Midbrain (tissue), 1 donor: ENCODE measurements at places on chromosomes 4 and X.

- no peak for DNase-seq
Observed at GRCh38 chr4:143355540-143356217, 19.0 kb downstream of the GAB1 start.

- no peak for DNase-seq
Observed at GRCh38 chrX:93660575-93660974, 12.8 kb downstream of the NAP1L3 start.

- no peak for DNase-seq
Observed at GRCh38 chr4:56859841-56860240, 38.3 kb upstream of the SPINK2 start.

- DNase-seq: no peak
Observed at GRCh38 chrX:106954041-106954440, 33.8 kb downstream of the CLDN2 start.

DNA sequence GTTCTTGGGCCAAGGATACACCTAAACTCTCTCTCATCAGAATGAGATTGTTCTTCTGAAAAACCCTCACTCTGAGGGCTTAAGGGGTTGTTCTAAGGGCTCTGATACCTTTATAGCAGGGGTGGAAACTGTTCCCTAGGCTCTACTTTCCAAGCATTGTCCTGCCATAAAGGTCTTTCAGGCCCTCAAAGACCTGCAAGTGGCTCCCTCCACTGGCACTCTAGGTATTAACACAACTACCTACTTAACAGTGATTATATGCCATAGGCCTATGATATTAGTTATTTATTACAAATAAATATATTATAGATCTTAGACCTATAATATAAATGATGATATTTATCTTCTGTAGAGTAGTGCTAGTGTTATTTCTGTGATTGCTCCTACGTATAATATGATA, 473.7 kb upstream of the RPS6KA3 start:
- DNase-seq: no peak

- no peak for DNase-seq
Observed at GRCh38 chr4:57661517-57662090, 551.4 kb upstream of the IGFBP7 start.

DNA sequence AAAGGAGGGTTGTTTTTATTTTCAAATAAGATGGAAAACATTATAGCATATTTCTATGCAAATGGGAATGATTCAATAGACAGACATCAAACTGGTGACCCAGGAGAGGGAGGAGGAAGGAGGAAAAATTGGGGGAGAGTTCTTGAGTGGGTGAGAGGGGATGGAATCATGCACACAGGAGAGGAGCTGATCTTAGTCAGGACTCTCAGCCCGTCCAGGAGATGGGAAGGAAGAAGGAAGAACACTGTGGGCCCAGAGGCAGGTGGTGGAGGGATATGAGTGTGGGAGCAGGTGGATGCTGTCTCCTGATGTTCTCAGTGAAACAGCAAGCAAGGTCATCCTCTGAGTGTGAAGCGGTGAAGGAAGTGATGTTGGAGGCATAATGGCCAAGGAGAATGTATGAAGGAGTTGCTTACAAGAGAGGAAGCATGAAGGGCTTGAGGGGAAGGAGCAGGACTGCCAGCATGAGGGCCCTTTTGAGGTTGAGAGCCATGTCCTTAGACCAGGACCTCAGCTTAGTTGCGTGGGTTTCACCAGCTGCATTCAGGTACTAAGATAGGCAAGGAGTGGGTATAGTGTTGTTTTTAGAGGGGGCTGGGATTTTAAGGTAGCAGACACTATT, 161.7 kb upstream of the NAP1L5 start:
- DNase-seq: no peak

- DNase-seq: no peak
Observed at GRCh38 chr4:152431291-152431690, 104.6 kb downstream of the FBXW7 start.

- DNase-seq: no peak
Observed at GRCh38 chr4:120839974-120840751, 82.4 kb downstream of the PRDM5 start.

DNA sequence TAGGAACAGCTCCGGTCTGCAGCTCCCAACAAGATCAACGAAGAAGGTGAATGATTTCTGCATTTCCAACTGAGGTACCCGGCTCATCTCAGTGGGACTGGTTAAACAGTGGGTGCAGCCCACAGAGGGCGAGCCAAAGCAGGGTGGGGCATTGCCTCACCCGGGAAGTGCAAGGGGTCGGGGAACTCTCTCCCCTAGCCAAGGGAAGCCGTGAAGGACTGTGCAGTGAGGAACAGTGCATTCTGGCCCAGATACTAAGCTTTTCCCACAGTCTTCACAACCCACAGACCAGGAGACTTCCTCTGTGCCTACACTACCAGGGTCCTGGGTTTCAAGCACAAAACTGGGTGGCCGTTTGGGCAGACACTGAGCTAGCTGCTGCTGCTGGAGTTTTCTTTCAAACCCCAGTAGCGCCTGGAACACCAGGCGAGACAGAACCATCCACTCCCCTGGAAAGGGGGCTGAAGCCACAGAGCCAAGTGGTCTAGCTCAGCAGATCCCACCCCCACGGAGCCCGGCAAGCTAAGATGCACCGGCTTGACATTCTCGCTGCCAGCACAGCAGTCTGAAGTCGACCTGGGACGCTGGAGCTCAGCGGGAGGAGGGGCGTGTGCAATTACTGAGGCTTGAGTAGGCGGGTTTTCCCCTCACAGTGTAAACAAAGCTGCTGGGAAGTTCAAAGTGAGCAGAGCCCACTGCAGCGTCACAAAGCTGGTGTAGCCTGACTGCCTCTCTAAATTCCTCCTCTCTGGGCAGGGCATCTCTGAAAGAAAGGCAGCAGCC, 84.6 kb downstream of the THOC2 start:
- DNase-seq: peak; percentile 4

DNA sequence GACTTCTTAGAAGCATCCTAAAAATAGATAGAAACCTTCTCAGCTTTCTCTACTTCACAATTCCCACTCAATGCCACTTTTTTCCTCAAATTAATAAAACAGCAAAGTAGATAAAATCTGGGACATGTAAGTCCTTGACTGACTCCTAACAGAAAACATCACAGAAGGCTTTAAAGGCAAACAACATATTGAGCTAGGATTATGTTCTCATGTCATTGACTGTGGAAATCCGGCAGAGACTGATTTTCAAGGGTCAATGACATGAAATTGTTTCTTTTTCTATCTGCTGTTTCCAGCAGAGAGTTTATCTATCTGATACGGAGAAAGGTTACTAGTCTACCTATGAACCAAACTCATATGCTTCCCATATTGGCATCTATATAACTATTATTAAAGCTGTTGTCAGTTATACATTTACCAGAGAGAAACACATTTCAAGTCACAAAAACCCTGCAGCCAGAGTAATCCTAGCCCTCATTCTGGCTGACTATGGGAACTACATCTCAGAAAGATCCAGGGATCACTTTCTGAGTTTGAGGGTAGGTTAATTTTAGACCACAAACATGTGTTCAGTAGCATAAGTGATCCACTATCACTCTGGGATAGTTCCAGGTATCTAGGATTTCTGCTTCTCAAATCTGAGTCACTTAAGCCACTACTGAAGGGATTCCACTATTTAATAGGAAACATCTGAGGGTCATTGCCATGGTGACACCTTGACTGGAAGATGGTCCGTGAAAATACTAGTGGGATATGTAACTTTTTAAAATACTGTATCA, 147.6 kb downstream of the PPP3CA start:
- DNase-seq: no peak

GRCh38 chr4:74203467-74203866, 45.5 kb downstream of the MTHFD2L start:
- no peak for DNase-seq

DNA sequence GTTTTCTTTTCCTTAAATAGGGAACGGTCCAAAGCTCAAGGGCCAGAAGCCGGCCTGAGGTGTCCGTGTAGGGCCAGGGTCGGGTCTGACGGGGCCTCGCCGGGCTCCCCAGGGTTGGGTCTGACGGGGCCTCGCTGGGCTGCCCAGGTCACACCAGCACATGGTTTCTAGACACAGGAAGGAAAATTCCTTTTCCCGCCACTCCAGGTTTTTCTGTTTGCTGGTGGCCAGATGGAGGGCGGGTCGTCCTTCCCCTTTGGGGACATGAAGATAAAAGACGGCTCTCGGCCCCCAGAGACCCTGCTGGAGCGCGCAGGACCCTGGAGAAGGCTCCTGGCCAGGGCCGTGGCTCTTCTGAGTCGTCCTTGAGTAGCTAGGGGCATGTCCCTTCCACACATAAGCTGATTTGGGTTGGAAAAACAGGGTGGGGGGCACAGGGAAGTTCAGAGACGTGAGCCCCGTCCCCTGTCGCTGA, 35.1 kb downstream of the PIGG start:
- no peak for DNase-seq

- DNase-seq: no peak
Observed at GRCh38 chrX:106928227-106928626, 8.0 kb downstream of the CLDN2 start.
